ENCODE measurements at places on chromosomes 7 and 10.

DNA sequence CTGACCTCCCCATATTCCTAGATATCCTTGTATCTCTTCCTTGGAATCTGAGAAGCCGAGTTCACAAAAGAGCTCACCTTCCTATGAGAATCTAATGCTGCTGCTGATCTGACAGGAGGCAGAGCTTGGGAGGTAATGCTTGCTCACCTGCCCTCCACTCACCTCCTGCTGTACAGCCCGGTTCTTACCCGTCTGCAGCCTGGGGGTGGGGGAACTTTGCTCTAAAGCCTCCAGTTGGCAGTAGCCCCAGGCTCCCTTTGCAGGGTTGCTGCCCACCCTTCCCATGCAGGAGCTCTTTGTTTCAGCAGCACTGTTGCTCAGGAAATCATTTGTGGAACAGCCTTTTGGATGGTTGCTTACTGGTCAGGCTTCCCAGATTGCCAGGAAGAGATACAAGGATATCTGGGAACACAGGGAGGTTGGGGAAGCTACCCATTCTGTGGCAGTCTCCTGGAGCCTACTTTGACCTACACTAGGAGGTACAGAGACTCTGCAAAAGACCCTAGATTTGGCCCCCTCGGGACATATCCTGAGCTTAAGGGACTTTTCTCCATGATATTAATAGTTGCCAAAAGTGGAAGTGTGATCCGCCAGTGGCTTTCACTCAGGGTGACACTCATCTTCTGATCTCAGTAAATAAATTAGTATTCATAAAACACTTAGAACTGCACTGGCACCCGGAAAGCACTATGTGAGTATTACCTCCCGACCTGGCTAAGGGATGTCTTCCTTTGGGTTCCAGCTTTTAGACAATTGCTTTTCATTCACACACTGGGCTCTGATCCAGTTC lies 363.7 kb upstream of the PODXL start:
- DNase-seq: no peak

GRCh38 chr7:24968165-24968564 lies 11.8 kb downstream of the OSBPL3 start:
- no peak for DNase-seq

DNA sequence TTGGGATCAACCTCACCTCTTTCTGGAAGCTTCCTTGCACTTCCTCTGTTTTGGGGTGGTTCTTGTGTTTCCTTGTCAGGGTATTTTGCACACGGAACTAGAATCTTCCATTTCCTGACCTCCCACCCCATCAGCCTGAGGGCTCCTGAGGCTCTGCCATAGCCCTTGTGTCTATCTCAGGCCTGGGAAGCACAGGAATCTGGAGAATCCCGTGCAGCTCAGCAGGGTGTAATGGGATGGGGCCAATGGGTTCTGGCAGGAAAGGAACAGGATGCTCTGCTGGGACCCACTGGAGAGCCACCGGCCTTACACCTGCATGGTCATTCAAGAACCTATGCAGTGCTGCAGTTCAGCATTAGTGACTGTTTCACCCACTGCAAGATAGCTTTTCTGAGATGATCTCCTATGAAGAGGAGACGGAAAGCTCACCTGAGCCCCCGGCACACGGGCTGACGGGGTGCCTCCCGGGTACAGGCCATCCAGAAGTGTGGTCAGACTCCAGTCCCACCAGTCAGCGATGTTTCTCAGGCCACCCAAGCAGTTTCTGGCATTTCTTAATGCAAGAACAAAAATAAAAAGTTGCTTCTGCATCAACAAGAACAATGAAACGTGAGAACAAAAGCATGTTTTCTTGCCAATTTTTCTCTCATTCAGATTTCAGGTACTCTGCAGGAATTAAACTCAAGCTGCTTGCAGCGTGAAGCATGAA lies 133.2 kb downstream of the PKD1L1 start:
- DNase-seq: no peak

DNA sequence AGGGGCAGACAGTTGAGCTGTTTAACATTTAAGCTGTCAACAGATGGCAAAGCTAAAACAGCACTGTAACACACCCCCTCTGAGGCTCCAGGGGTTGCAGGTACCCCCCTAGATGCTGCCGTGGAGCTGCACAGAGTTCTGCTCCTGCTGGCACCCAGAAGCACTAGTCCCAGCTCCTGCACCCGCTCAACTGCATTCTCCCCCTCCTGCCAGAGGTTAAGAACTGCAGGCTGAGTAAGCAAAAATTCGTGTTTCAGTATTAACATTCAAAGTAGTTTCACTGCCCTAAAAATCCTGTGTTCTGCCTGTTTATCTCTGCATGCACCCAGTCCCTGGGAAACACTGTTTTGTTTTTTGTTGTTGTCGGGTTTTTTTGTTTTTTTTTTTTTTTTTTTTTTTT lies 790.8 kb upstream of the KCND2 start:
- no peak for DNase-seq

DNA sequence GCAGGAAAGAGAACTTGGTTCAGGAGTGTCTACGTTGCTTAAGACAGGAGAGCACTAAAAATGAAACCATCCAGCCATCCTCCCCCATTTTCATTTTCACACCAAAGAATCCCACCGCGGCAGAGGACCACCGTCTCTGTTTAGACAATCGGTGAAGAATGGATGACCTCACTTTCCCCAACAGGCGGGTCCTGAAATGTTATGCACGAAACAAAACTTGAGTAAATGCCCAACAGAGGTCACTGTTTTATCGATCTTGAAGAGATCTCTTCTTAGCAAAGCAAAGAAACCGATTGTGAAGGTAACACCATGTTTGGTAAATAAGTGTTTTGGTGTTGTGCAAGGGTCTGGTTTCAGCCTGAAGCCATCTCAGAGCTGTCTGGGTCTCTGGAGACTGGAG lies 1.4 kb upstream of the IL6 start:
- no peak for DNase-seq

GRCh38 chr10:84924131-84924530 lies 595.7 kb downstream of the CCSER2 start:
- no peak for DNase-seq

DNA sequence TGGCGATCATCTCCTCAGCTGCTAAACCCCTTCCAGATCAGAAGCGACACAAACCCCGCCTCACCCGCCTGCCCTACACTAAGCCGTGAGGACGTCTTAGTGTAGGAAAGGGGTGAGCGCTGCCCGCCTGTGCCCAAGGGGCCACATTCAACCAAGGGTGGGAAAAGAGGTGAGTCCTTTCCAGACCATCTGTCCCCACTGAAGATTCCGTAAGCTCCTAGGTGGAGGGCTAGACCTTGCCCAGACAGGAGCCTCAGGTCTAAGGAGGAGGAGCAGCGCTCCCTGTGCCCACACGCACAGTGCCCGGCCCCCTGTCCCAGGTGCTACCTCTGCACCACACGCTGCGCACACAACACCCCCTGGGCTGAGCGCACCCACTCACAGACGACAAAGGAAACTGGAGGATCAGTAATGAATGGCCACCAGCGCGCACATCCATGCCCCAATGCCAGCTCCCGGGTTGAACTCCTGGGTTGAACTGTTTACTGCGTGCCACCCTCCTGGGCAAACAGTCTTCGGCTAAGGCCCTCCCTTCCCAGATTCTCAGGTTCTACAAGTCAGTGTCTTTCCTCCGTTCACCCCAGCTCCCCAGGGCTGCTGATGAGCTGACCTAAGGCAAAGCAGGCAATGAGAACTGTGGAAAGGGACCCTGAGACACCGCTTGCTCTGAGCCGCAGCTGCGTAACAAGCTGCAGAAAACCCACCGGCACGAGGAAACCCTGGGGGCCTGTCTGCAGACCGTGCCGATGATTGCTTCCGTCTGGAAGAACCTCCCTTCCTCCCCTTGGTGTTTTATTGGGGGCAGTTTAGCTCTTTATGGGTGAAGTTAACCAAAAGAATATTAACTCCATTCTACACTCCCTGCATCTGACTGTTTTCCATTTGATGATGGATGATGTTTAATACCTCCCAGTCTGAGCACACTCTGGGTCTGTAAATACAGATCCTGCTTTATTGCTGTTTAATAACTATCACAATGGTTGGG lies 185.9 kb downstream of the MAD1L1 start:
- DNase-seq: no peak

DNA sequence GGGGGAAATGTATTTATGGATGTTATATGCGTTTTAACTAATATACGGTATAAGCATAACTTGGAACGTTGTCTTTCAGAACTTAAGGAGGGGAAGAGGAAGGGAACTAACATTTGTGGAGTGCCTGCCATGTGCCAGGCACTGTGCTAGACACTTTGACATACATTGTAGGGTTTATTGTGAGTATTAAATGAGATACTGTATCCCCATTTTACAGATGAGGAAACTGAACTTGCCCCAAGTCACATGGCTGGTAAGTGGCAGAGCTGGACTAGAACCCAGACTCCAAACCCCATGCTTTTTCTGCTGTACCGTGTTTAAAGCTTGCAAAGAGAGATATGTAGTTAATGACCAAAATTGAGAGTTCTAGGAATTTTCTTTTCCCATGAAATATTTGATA lies 74.6 kb downstream of the CREM start:
- DNase-seq: no peak

- no peak for DNase-seq
Measured at GRCh38 chr10:131034451-131034850, 277.1 kb downstream of the TCERG1L start.

- DNase-seq: no peak
Measured at GRCh38 chr10:73819513-73820093, 8.2 kb upstream of the NDST2 start.

DNA sequence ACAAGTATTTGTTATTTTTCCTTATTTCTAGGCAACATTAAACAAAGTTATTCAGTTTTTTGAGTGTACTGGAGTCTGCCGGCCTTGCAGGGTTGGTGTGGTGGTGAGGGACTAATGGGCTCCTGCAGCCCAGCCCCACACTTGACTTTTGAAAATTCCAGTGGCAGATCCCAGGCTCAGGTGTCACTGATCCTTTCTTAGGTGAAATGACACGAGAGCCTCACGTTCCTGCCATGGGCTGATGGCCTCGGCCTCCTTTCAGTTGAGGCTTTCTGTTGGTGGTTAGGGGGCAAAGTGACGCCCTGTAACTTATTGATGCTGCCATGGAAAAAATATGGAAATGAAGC lies 117.9 kb downstream of the NKX6-2 start:
- no peak for DNase-seq

- DNase-seq: no peak
Measured at GRCh38 chr10:3593611-3594010, 191.4 kb downstream of the KLF6 start.

GRCh38 chr7:44087911-44088838 lies 5.8 kb upstream of the POLM start:
- DNase-seq: no peak

- no peak for DNase-seq
Measured at GRCh38 chr7:92730808-92731207, 105.6 kb downstream of the CDK6 start.

DNA sequence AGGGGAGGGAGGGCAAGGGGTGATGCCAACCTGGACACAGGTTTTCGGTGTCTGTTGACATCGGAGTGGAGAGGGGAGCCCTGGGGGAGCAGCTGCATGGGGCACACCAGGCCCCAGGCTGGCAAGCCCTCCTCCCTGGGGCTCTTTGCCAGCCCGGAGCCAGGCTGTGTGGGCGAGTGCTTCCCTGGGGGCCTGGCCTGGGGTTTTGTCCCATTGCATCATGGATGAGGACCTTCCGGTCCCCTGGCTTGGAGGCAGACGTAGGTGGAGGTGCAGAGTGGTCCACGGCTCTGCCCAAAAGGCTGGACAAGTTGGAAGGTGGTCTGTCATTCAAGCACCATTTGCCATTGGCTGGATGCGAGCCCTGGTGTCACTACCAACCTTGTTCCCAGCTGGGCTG lies 34.8 kb downstream of the ZMIZ1 start:
- no peak for DNase-seq

- DNase-seq: no peak
Measured at GRCh38 chr10:102334101-102334500, 61.4 kb upstream of the NFKB2 start.

GRCh38 chr10:60359066-60359465 lies 30.6 kb downstream of the ANK3 start:
- no peak for DNase-seq

DNA sequence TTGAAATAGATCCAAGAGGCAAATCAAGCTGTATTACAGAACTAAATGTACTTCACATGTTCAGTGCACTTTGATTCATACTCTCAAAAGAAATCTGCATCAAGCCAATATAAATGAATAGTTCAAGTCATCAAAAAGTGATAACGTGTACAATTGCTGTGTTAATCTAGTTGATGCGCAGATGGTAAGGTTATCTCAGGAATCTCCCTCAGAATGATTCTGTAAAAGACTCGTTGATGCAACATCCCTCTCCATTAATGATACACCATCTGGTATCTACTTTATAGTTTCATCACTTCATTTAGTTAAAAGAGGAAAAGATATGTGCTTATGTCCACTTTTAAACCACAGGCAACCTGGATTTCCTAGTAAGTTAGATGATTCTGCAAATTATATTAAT lies 200.6 kb downstream of the CHCHD3 start:
- DNase-seq: no peak

GRCh38 chr10:68871731-68872342 lies 29.3 kb upstream of the DDX50 start:
- DNase-seq: no peak

DNA sequence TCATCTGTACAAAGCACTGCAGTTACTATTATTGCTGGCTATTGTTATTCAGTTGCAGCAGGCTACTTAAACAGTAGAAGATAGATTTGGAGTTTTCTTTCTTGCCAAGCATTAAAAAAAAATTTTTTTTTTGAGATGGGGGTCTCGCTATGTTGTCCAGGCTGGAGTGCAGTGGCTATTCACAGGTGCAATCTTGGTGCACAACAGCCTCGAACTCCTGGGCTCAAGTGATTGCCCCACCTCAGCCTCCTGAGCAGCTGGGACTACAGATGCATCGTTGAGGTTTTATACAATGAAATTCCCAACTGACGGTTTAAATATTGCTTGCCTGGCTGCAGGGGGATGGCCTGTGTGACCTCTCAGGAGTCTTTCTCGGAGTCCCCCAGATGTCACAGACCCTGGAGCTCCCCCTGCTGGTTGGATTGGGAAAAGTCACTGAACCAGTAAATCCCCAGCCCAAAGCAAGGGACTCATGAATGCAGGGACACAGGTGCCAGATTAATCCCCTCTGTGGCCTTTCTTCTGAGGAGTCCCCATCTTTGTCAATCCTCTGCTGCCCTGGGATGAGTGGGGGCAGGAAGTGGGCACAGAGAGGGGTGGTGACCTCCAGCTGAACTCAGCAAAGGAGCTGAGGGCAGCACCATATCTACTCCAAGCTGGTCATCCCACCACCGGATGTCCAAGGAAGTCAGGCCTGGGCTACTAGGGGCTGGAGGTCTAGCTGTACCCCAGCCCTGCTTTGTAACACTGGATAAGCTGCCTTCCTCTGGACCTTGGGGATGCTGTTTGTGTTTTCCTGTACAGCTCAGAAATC lies 149.6 kb downstream of the C10orf105 start:
- DNase-seq: peak; percentile 95

DNA sequence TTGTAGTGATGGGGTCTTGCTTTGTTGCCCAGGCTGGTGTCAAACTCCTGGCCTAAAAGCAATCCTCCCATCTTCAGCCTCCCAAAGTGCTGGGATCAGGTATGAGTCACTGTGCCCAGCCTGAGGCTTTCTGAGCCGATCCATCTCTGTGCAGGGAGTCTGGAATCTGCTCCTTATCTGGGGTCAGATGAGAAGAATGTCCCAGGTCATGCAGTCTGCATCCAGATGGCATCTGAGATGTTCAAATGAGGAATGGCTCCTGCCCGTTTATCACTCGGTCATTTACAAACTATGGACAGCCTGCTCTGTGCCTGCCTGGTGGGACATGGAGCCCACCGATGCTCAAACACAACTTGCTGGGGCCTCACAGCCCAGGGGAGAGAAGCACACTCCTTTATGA lies 11.1 kb upstream of the SLC18A3 start:
- no peak for DNase-seq

GRCh38 chr7:30012757-30013156 lies 13.7 kb downstream of the FKBP14 start:
- no peak for DNase-seq

All from activated CD8-positive, alpha-beta memory T cell treated with anti-CD3 and anti-CD28 coated beads, Interleukin-2, amount 50 U/mL, for 48 hours (primary cell).